ENCODE measurements at places on chromosomes 1 and 21.

GRCh38 chr1:17520041-17520440 is 19.5 kb upstream of the ARHGEF10L start:
- DNase-seq, result no peak

- no peak for DNase-seq
Observed at GRCh38 chr1:1748686-1749321, 24.6 kb upstream of the CDK11A start.

DNA sequence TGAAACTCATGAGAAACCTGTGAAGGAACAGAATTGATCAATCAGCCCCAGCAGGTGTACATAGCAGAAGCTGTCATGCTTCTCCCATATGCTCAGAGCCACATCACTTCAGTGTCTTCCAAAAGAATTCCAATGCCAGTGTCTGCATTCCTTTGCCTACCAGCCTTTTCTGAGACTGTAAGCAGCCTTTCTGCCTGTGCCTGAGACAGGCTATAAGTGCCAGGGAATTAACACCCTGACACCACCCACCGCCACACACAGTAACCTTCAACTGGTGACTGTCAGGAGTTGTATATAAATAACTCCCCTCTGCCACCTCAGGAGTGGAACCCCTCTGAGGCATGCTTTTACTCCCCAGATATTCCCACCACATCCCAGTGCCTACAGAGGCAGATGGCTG is 38.1 kb upstream of the SLAMF9 start:
- DNase-seq, result no peak

GRCh38 chr1:33131191-33131590 is 50.2 kb downstream of the AZIN2 start:
- no peak for DNase-seq

GRCh38 chr21:36210779-36211659 is 54.4 kb downstream of the DOP1B start:
- no peak for DNase-seq

All from type B pancreatic cell (in vitro differentiated cells).